ENCODE measurements at places on chromosomes 13 and 19.

- no peak for DNase-seq
Measured at GRCh38 chr13:33328701-33329100, 43.1 kb upstream of the STARD13 start.

GRCh38 chr13:57815600-57815999, 184.1 kb downstream of the PCDH17 start:
- DNase-seq = no peak

DNA sequence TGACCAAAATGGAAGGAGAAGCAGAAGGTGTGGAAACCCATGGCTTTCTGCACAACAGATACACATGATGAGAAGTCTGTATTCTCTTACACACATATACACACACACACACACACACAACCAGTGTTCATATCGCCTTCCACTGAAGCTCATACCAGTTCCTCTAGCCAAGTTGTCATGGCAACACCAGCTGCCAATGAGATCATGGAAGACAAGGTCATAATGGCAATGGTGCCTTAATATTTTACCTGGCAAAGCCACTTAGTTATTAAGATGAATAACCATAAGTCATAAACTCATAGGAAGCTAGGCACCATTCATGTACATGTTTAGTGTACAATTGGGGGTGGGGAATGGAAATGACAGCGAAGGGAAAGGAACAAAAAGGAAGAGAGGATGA, 2.6 kb upstream of the DHRS12 start:
- DNase-seq = no peak

DNA sequence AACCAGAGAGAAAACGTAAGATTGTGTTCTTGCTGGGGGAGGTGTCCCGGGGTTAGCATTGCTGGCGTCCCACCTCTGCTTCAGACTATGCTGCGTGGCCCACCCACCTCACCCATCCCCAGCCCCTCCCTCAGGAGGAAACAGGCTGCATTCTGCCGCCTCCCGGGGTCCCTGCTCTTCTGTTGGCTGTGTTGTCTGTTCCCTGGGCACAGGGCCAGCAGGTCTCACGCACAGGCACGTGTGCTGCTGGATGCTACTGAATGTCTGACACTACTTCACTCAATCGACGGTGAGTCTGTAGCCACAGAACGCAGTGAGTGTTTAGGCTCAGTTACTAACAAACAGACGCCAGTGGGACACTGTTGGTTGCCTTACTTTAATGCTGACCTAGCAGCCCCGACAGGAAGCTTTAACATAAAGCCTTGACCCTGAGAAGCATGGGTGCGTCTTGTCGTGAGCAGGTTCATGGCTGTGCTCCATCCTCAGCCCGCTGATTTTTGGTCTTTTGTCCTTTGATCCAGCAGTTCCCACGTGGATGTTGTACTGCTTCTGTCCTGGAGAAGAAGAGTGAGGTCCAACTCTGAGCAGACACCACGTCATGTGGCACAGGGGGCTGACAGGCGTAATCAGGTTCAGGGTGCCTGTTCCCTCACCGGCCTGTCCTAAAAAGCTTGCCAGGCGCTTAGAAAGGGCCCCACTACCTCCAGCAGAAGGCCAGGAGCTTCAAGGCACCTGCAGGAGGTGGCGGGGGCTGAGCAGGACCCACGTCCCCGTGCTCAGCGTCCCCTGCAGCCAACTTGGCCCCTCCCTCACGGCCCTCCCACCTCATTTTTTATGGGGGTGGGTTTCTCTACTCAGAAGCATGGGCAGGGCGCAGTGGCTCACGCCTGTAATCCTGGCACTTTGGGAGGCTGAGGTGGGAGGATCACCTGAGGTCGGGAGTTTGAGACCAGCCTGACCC, 26.0 kb downstream of the NAXD start:
- no peak for DNase-seq

GRCh38 chr13:31045286-31046081, 113.0 kb downstream of the TEX26 start:
- peak; percentile 37 for DNase-seq

DNA sequence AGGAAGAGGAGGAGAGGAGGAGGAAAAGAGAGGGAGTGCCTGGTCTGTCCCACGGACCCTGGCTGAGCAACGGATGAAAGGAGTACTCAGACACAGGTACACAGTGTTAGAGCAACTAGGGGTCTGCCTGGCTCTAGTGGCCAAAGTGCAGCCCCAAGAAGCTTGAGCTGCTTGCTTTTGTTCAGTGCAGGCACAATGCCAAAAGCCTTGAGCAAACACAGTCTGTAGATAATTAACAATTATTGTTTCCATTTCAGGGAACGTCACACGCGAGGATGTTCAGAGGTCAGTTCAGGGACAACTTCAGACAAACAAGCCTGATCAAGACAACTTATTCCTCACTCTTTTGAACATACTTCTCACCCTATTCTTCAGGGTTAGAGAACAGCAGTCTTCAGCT, 32.2 kb upstream of the ZNF726 start:
- no peak for DNase-seq

DNA sequence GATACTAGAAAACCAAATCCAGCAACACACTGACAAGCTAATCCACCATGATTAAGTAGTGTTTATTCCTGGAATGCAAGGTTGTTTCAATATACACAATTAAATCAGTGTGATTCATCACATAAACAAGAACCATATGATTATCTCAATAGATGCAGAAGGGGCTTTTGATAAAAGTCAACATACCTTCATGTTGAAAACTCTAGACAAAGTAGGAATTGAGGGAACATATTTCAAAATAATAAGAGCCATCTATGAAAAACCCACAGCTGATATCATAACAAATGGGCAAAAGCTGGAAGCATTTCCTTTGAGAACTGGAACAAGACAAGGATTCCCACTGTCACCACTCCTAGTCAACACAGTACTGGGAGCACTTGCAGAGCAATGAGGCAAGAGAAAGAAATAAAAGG, 213.6 kb upstream of the CSNK1A1L start:
- no peak for DNase-seq

DNA sequence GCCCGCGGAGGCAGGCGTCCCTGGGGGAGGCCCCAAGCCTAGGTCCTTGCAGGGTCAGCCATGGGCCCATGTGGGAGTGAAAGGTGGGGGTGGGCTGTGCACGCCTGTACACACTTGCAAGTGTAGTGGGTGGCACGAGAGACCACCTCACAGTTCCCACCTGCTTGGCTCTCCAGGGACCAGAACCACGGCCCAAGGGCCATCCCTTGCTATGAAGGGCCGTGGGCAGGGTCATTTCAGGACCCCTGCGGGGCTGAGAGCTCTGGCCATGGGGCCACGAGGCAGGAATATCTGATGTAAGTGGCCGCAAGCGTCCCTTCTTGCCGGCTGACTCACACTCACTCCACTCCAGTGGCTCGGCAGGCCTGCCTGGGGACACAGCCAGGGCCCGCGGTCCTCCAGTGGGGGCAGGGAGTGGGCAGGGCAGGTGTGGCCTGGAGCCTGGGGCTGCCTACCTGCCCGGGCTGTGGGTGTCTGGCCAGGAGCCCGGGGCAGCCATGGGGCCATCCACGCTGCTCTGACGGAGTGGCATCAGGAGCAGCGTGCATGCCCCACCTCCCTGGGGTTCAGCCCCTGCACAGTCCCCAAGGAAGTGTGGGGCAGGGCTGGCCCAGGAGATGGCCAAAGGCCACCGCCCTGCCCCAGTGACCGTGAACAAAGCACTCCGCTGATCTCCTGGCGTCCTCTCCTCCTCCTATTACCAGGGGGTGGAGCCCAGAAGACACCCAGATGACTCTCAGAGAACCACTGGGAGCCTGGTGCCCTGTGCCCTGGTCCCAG, 8.6 kb upstream of the MKNK2 start:
- DNase-seq = no peak

DNA sequence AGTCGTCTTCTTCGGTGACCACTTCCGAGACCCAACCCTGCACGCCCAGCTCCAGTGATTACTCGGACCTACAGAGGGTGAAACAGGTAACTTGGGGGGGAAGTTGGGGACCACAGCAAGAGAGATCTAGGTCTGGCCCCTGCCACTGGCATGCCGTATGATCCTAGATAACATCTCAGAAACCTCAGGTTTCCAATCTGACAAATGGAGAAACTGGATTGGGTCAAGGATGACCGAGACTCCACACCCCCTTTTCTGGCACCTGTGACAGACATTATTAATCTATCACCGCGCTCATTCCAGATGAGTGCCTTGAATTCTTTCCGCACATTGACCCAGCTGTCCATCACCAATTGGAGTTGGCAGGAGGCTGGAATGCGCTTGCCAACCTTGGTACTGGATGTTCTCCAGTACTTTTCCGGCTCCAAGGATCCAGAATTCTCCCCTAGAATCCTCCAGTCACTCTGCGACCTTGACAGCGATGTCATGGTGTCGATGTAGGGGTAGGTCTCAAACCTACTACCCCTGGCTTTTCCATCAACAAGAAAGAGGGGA, 17.4 kb downstream of the VASP start:
- DNase-seq = no peak

DNA sequence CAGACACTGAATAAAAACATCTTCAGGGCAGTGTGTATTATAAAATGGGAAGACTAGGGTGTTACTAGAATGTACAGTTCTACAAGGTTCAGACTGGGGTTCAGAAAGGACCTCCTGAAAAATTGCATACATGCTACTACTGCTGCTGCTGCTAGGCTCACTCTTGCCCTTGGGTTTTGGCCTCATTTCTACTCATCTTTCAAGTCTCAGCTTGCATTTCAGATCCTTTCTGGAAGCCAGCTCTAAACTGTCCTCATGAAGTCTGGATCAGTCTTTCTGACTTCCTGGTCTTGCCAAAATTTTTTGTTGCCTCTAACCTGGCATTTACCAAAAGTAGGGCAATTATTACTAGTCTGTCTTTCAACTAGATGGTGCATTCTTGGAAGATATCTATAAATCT, 393.3 kb downstream of the DIAPH3 start:
- DNase-seq = no peak

DNA sequence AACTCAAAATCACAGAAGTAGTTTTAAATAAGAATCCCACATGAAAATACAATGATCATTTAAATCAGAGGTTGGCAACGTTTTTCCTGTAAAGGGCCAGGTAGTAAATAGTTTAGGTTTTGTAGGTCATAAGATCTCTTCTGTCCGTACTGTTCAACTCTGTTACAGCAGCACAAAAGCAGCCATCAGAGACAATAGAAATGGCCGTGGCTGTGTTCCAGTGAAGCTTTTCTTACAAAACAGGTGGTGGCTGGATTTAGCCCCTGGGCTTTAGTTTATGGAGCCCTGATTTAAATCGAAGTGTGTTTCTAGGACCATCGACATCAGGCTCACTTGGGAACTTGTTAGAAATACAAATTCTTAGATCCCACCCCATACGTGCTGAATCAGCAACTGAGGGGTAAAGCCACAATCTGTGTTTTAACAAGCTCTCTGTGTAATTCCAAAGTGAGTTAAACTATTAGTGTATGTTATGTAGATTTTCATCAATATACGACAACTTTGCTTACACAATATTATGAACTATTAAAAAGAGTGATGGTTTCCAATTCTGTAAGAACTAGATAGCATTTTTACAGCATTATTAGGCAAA, 54.8 kb upstream of the MIR17HG start:
- DNase-seq = no peak

DNA sequence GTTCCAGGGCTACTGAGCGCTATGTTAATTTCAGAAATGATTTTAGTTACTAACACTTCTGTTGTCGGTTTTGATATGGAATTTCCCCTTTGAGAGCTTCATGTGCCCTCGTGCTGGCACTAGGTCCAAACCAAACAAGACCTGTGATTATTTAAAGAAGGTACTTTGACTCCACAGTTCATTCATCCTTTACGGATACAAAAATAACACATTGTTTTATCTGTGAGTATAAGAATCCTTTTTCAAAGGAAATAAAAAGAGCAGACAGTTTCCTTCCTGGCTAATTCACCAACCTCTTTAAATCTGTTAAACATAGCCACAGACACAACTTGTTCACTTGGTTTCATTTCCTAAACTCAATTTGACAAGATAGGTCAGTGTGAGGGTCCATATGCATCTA, 141.2 kb downstream of the FLT1 start:
- DNase-seq = no peak

DNA sequence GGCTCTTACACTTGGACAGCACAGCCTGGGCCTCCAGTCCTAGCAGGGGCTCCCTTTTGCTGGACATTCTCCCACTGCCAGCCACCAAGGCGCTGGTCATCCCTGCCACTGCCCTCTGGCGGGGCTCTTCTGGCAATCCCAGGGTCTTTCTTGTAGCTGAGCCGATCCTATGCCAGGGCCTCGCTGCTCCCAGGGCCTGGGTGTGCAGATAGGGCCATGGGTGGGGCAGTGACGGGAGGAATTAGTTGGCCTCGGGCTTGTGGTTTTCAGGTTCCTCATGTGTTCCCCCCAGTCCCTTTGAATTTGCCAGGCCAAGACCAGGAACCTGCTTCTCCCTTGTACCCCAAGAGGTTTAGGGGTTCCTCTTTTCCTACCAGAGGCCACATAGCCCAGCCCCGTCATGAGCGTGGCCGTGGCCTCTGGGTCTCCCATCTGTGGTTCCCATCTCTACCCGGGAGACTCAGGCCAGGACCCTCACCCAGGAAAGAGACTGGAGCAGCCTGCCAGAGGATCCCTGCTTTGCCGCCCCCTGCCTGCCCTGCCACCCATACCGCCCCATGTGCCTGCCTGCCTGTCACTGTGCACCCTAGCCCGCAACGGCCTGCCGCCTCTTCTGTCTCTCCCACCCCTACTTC, 26.2 kb downstream of the TMED1 start:
- no peak for DNase-seq

DNA sequence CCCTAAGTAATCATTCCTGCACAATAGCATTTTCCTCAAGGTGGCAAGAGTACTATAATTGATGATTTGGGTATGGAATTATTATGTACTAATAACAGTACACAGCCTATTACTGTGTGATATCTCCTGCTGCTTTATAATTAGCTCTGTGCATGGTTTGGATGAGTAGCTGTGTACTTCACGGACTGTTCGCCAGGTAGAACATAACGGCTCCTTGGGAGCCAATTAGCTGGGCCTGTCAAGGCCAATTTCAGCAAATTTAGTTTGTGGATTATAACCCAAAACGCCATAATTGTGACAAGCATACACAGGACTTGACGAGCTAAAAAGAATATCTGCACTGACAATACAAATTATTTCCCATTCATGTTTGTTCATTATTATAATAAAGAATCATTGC, 1584.2 kb downstream of the SLITRK1 start:
- no peak for DNase-seq

GRCh38 chr19:36149673-36150406, 2.4 kb downstream of the COX7A1 start:
- DNase-seq = no peak

DNA sequence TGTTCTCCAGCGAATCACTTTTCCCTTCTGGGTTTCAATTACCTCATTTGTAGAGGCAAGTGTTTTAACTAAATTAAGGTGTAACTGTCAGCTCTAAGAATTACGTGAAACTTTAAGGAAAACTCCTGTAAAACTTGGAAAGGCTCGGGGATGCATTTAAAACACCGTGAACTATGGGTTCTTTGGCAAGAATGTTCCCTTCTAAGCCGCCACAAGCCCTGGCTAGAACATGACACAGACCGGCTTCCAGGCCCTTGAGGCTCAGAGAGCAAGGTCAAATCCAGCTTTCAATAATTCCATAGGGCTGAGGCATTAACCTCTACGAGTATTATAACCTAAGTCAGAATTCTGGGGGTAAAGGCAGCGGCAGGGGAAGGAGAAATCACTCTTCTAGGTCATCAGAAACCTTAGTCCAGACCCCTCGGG, 685 bp downstream of the VWA8 start:
- no peak for DNase-seq

GRCh38 chr13:23876265-23876664, 12.9 kb downstream of the MIPEP start:
- no peak for DNase-seq

Measured in GM12878 (cell line).